ENCODE measurements at places on chromosomes 13 and 19. TPM values are rescaled to one million over a fixed set of nuclear protein-coding genes. Genes with fewer than 3 reads are reported as not detected.

CILP2 gene
- total RNA-seq, result 0.66 TPM

FFAR1 gene
- total RNA-seq, result not detected

GRCh38 chr13:113293686-113294085 lies 3.4 kb upstream of the LAMP1 start:
- DNase-seq, result no peak
- no peaks in the 10 kb centered on the region for H3K36me3 ChIP-seq
- H3K4me1 ChIP-seq, result no peaks in the 10 kb centered on the region
- no peak overlapping the region for H3K27ac ChIP-seq

- H3K27ac ChIP-seq, result no peak overlapping the region
- H3K36me3 ChIP-seq, result no peaks in the 10 kb centered on the region
- H3K27me3 ChIP-seq, result no peaks in the 10 kb centered on the region
- no peak for DNase-seq
- no peak overlapping the region for H3K4me3 ChIP-seq
Measured at GRCh38 chr19:28956961-28957360, 256.0 kb downstream of the UQCRFS1 start.

DNA sequence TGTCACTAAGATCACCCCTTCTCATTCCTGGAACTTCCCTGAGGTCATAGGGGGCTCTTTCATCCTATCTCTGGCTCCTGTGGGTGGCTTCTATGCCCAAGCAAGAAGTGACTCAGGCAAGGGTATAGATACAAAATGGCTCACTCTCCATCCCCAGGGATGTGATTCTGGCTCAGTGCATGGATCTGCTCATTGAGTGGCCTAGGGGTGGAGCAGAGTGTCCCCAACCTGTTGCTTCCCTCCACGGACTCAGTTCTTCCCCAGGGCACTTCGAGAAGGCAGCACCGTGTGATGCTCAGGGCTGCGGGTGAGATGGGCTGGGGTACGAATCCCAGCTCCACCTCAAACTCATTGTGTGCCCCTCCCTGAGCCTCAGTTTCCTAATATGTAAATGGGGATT lies 136.4 kb downstream of the PTPRS start:
- no peaks in the 10 kb centered on the region for H3K27me3 ChIP-seq
- DNase-seq, result no peak
- H3K4me3 ChIP-seq, result no peak overlapping the region
- peaks cover 4% of the 10 kb centered on the region for H3K36me3 ChIP-seq

DNA sequence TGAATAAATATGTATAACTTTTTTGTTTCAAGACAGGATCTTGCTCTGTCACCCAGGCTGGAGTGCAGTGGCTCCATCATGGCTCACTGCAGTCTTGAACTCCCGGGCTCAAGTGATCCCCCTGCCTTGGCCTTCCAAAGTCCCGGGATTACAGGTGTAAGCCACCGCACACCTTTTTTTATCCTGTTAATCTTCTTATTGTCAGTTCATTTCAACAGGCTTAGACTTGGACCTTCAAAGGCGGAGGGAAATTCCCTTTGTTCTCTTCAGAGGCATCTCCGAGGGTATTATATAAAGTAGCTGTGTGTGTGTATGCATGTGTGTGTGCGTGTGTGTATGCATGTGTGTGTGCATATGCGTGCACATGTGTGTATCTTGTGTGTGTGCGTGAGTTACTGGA lies 35.0 kb downstream of the SUGP2 start:
- peaks cover 30% of the 10 kb centered on the region for H3K36me3 ChIP-seq
- H3K27me3 ChIP-seq, result no peaks in the 10 kb centered on the region
- peaks cover 10% of the 10 kb centered on the region for H3K4me1 ChIP-seq
- H3K4me3 ChIP-seq, result no peak overlapping the region
- H3K27ac ChIP-seq, result no peak overlapping the region
